ENCODE measurements at places on chromosomes 2 and 18.

DNA sequence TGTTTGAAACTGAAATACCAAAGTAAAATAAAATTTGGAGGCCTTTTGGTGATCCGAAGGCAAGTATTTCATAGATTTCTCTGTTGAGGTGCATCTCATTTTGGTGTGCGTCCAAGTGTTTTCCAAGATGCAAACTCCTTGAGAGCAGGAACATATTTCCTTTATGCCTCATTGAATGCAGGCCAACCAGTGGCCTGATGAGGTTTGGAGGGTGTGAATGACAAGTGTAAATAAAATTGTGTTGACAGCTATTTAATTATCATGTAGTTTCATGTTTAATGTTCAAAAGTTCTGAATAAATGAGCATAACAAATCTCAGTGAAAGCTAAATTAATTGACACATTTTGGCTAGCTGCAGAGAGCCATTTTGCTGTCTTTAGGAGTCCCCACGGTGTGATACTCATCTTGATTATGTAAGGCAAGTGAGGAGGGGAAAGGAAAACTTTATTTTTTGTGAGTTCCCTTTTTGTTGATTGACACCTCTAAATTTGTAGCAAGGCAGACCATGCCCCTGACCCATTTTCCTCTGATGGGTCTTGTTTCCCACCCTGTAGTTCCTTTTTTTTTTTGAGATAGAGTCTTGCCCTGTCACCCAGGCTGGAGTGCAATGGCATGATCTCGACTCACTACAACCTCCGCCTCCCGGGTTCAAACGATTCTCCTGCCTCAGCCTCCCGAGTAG, 6.3 kb upstream of the LTBP1 start:
- no peak for DNase-seq

DNA sequence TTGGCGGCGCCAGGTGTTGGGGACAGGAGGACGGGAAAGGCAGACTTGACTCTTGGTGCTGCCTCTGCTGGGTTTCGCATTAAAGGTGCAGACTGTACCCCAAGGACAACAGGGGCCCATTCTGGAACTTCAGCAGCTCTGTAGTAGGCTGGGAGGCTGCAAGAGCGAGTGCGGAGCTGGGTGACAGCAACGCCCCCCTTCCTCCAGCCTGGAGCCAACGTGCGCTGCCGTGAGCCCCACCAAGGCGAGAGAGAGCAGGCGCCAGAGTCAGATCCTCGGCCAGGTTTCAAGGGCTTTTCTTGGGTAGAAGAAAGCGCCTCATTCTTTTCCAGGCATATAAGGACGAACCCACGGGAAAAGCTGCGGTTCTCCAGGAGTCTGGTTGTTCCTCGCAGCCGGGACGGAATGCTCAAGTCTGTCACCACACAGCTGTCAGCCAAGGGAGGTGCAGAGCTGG, 1.9 kb downstream of the DOK6 start:
- DNase-seq = no peak

DNA sequence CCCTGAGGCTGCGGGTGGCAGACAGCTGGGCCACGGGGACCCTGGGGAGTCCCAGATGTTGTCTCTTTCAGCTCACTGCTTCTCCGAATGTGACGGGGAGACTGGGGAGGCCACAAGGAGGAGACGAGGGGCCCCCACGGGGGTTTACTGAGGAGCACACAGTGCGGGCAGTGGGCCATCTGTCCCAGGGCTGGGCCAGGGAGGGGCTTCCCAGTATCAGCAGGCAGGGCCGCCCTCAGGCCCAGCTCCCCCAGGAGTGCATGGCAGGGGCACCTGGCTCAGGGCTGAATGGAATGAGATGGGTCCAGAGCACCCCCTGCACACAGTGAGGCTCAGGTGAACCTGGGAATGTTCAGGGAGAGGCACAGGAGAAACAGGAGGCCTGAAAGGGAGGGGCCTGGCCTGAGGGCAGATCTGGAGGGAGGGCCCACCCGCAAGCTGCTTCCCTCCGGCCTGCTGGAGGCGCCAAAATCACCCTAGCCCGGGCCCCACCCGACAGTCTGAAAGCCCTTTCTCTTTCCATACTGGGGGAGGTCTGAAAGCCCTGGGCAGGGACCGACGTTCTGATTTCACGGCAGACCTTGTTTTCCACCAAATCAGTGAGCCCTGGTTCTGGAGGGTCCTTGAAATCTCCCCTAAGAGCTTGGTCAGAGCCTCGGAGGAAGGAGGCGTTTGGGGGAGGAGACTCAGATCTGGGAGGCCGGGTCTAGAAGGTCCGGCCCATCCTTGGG, 35.5 kb upstream of the PTMA start:
- peak; percentile 76 for DNase-seq

- no peak for DNase-seq
Observed at GRCh38 chr18:76456018-76456750, 38.9 kb downstream of the ZNF516 start.

DNA sequence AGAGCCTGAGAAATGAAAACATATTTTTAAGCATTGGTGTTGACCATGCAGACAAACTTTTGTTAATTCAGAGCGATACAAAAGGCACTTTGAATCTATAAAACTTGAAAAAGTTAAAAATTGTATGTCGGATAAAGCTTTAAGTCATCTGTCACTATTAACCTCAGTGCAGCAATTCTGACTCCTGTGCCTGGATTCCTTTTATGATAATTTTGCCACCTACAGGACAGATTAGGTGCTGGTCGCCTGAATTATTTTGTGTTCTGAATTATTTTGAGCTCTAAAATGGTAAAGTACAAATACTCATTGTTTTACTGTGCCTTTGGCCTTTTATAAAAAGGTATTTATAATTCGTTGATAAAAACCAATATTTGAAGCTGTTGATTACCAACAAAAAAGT, 19.4 kb upstream of the RNF138 start:
- peak; percentile 18 for DNase-seq

DNA sequence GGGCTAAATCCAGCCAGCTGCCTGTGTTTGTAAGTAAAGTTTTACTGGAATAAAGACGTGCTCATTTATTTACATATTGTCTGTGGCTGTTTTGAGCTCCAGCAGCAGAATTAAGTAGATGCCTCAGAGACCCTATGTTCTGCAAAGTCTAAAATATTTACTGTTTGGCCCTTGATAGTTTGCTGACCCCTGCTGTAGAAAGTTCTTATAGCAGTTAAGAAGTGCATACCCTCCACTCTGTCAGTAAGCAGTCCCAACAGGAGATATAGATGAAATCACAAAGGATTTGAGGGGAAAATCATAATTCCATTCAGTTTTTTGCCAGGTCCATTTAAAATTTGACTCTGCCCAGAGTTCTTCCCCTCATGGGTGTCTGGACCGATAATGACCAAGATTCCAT, 50.1 kb upstream of the ITM2C start:
- peak; percentile 55 for DNase-seq

DNA sequence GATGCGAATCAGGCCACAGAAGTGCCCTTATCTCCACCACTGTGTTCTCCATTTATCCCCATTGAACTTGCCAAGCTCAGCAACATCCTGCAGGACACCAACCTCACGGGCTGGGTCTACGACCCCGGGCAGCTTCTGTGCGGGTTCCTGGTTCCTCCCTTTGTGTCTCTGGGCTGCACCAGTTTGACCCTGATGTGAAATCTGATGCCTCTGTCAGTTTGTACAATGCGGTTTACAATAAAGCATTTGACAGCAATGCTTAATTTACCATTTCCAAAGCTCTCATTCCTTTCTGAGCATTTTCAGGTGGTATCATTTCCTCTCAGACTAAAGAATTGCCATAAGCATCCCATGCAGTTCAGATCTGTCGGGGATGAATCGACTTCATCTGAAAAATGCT, 3.3 kb upstream of the TMEM18 start:
- DNase-seq = no peak

DNA sequence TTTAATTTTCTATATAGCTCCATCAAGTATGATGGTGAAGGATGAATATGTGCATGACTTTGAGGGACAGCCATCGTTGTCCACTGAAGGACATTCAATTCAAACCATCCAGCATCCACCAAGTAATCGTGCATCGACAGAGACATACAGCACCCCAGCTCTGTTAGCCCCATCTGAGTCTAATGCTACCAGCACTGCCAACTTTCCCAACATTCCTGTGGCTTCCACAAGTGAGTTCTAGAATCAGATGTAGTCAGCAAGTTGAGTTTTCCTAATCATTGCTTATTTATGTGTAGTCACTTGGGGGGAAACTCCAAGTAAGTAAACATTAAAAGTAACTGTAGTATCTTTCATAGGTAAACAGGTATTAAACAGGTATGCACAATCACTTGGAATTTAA, 24.8 kb downstream of the SMAD4 start:
- DNase-seq = no peak

DNA sequence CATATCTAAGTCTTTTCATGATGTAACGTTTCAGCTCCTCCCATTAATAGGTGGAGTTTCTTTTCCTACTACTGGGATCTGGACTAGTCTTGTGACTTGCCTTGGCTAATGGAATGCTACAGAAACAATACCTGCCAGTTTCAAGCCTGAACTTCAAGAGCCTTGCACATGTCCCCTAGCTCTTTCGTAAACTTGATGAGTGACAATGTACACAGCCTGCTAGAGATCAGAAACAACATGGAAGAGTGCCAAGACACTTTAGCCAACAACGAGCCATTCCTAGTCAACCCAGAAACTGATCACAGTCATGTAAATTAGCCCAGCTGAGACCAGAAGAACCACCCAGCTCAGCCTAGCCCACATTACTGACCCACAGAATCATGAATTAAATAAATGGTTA, 24.8 kb upstream of the STK39 start:
- DNase-seq = no peak

- DNase-seq = no peak
Observed at GRCh38 chr18:70029163-70029562, 81.5 kb upstream of the CD226 start.

GRCh38 chr2:38794235-38794946, 16.4 kb downstream of the GEMIN6 start:
- no peak for DNase-seq

DNA sequence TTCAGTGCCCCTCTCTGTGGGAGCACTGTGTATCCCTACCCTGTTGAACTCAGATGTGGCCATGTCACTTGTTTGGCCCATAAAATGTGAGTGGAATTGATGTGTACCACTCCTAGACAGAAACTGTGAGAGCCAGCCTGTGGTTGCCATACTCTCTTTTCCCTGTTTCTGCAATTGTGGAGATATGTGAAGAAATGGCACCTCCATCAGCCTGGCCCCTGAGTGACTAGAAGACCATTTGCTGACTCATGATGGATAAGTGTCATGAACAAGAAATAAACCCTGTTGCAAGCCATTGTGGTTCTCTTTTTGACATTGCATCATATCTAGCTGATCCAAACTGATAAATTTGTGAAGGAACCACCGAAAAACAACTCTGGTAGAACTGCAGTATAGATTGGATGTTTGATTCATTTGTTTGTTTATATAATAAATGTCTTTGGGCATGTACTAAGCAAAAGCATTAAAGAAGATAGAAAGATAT, 214.5 kb upstream of the FBXO11 start:
- DNase-seq = peak; percentile 15

- no peak for DNase-seq
Observed at GRCh38 chr18:9561759-9562158, 52.6 kb downstream of the PPP4R1 start.

DNA sequence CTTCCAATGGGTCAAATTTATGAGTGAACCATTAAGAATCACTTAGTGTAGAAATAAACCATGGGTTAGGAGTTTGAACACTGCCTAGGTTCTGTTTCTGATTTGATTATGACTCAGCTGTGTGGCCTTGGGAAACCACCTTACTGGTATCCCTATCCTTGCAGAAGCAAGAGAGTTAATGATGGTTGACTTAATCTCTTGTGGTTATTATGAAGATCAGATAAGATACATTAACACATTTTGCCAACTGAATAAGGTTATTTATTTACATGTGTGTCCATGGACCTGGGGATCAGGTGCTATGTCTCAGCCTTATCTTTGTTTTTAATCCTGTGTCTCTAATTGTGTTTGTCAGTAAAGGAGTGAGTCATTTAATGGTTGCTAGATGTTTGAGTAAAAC, 5.4 kb upstream of the KCNJ13 start:
- peak; percentile 87 for DNase-seq

DNA sequence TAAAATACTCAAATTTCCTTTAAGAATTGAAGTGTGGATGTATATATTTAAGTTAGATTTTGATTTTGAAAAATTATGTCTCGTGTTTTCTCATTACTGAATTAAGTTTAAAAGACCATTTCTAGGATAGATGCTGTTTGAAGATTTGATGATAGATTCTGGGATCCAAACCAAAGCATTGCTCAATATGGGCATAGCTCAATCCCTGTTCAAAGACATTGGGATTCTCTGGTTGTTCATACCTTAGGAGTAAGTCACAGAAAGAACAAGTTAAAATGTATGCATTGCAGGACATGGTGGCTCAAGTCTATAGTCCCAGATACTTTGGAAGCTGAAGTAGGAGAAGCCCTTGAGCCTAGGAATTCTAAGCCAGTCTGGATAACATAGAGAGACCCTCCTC, 622.3 kb downstream of the ADCYAP1 start:
- no peak for DNase-seq

DNA sequence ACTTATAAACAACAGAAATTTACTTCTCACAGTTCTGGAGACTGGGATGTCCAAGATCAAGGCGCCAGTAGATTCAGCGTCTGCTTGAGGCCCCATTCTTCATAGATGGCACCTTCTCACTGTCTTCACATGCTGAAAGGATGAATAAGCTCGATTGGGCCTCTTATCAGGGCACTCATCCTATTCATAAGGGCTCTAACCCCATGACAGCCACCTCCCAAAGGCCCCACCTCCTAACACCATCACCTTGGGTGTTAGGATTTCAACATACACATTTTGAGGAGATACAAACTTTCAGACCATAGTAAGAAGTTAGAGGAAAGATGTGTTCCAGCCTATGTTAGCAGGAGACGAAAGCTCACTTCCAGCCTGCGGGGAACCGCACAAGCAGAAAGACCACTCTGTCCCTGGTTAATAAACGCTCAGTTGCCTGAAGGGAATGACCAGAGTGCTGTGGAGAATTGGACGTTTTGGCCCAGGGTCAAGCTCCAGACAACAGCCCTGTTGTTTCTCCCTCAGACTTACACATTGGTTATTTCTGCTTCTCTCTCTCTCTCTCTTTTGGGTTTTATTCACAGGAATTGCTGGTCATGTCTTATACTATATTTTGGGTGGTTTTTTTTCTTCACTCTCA, 90.3 kb downstream of the MAPRE2 start:
- DNase-seq = no peak

- no peak for DNase-seq
Observed at GRCh38 chr2:152480821-152481399, 145.9 kb downstream of the FMNL2 start.

DNA sequence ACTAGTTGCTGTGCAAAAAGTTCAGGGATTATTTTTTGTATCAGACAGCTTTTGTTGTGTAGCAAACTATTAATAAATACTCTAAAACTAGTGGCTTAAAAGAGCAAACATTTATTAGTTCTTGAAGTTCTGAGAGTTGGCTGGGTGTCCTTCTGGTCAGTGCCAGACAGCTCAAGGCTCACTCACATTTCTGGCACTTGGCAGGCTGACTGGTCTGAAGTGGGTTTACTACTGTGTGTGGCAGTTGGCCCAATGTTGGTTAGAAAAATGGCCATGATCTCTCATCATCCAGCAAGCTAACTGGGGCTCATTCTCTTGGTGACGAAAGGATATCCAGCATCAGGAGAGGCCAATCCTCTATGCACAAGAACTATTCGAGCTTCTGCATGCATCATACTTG, 71.4 kb upstream of the ZNF385B start:
- no peak for DNase-seq
